Activated CD8-positive, alpha-beta T cell treated with anti-CD3 and anti-CD28 coated beads for 36 hours (primary cell): ENCODE measurements at places on chromosomes 7 and 10. TPM values are rescaled to one million over a fixed set of nuclear protein-coding genes. Genes with fewer than 3 reads are reported as not detected.

Gene ARMH3
- 18.4 TPM for total RNA-seq

Gene LAMB1
- total RNA-seq: 0.20 TPM

Gene VWDE
- 1.4 TPM for total RNA-seq

Gene TEX36
- total RNA-seq: not detected

Gene TMEM140
- total RNA-seq: 6.2 TPM

Gene ZCCHC24
- total RNA-seq: 1.0 TPM

Gene GATAD1
- total RNA-seq: 19.7 TPM

Gene HHEX
- 0.34 TPM for total RNA-seq

Gene GRM3
- total RNA-seq: not detected

Gene PRTFDC1
- total RNA-seq: 2.2 TPM

Gene GTPBP10
- 47.9 TPM for total RNA-seq

Gene CALN1
- 0.16 TPM for total RNA-seq

Gene STAG3
- 15.8 TPM for total RNA-seq

Gene MET
- total RNA-seq: 0.27 TPM

Gene TACR2
- total RNA-seq: not detected

Gene SCART1
- 2.9 TPM for total RNA-seq

Gene SLC13A1
- total RNA-seq: not detected

Gene TMEM139
- total RNA-seq: 2.0 TPM

Gene FBXO24
- total RNA-seq: 1.5 TPM

Gene HOXA9
- not detected for total RNA-seq

Gene C10orf143
- total RNA-seq: 4.4 TPM

Gene ZNF777
- total RNA-seq: 11.7 TPM

Gene CUL2
- total RNA-seq: 40.2 TPM

Gene RAB19
- total RNA-seq: 6.4 TPM

Gene OR13A1
- not detected for total RNA-seq

Gene CYP2C9
- total RNA-seq: not detected

Gene DRGX
- not detected for total RNA-seq

Gene PLAU
- total RNA-seq: 0.41 TPM

Gene EPHA1
- total RNA-seq: 2.8 TPM

Gene ERVW-1
- total RNA-seq: not detected

Gene CFAP70
- total RNA-seq: 0.59 TPM

Gene SPDYE2
- not detected for total RNA-seq

Gene OR6B1
- not detected for total RNA-seq

Gene BZW2
- total RNA-seq: 123 TPM

Gene IDI2
- total RNA-seq: not detected

Gene OR2A1
- total RNA-seq: not detected

Gene OR2A14
- not detected for total RNA-seq

Gene PRKAR2B
- total RNA-seq: 1.1 TPM
